ENCODE measurements at places on chromosomes 16 and 17. TPM values are rescaled to one million over a fixed set of nuclear protein-coding genes. Genes with fewer than 3 reads are reported as not detected.

The NPIPA3 gene
- 0.43 TPM for total RNA-seq

The TMEM219 gene
- 96.9 TPM for total RNA-seq

The FAM83G gene
- total RNA-seq: 4.7 TPM

The CLEC10A gene
- total RNA-seq: not detected

The TRIM25 gene
- 13.6 TPM for total RNA-seq

The C17orf50 gene
- not detected for total RNA-seq

The NPIPB9 gene
- not detected for total RNA-seq

The KANSL1 gene
- 15.2 TPM for total RNA-seq

The ABCC6 gene
- not detected for total RNA-seq

The BAHCC1 gene
- total RNA-seq: 3.6 TPM

The KRTAP9-8 gene
- total RNA-seq: not detected

The TBC1D3I gene
- total RNA-seq: not detected

The RAB37 gene
- total RNA-seq: not detected

The MYH8 gene
- total RNA-seq: not detected

The TEKT3 gene
- not detected for total RNA-seq

The CDH3 gene
- total RNA-seq: not detected

The EFCAB13 gene
- 0.05 TPM for total RNA-seq

The SMIM36 gene
- total RNA-seq: not detected

The ACAP1 gene
- not detected for total RNA-seq

The MYCBPAP gene
- total RNA-seq: not detected

The SLC6A4 gene
- not detected for total RNA-seq

The PDILT gene
- not detected for total RNA-seq

The CRHR1 gene
- total RNA-seq: not detected

The HOXB1 gene
- total RNA-seq: not detected

The ODAD4 gene
- not detected for total RNA-seq

The NPIPB6 gene
- not detected for total RNA-seq

The PRSS27 gene
- total RNA-seq: 1.7 TPM

The HOXB4 gene
- total RNA-seq: 0.86 TPM
